ENCODE measurements at places on chromosomes 3 and 15.

- DNase-seq, result no peak
Measured at GRCh38 chr3:161913786-161914389, 417.3 kb downstream of the OTOL1 start.

GRCh38 chr15:36757189-36757814, 177.9 kb downstream of the CDIN1 start:
- no peak for DNase-seq

DNA sequence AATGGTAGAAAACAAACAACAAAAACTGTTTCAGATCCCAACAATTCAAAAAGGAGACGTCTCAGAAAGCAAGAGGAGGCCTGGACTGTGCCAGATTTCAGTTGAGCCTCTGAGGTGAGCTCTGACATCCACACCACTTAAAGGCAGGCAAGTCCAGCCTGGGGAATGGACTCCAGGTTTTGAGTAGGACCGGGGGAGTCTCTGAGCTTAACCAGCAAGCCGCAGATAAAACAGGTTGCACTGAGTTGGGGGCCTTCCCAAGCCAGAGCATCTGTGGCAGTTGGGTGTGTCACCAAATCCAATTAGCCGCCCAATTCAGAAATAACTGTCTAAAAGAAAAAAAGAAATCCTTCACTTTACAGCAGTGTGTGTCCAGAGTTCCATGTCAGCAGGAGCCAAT, 54.7 kb downstream of the OXNAD1 start:
- no peak for DNase-seq

DNA sequence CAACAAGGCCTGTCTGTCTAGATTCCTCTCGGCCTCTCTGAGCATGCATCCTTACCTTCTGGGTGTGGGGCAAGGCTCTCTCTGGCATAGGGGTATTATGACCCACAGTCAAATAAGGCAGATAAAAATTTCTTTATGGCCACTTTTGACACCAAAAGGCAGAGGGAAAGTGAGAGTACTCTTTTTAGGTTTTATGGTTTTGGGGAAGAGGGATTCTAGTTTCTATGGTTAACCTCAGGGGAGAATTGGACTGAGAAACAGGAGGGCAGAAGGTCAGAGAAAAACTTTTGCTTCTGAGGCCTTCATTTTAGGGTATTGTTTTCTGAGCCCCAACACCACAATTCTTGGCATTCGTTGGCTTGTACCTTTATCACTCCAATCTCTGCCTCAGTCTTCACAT, 70.0 kb upstream of the CCDC54 start:
- DNase-seq, result no peak

GRCh38 chr3:72660270-72661114, 187.8 kb downstream of the SHQ1 start:
- no peak for DNase-seq
